Muscle of leg (tissue), 16 donors: ENCODE measurements at places on chromosomes 6 and 20. TPM values are rescaled to one million over a fixed set of nuclear protein-coding genes. Genes with fewer than 3 reads are reported as not detected.

DNA sequence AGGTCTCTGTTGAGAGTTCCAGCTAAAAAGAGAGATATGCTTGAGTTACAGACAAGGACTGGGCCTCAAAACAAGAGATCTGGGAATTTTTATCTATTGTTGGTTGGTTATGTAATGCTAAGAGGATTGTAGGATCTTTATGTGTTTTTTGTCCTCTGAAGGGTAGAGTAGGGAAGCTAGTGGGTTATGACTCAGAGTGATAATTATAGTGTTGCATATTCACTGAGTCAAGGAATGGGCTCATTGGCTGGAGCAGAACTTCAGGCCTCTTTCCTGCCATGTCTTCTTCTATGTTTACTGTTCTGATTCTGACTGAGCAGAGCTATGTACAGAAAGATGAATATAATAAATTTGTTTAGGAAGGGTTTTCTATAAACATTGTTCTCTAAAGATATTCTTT, 66.1 kb upstream of the NOX3 start:
- no peak overlapping the region for H3K27ac ChIP-seq
- no peak overlapping the region for H3K4me3 ChIP-seq
- H3K27me3 ChIP-seq, result no peaks in the 10 kb centered on the region

TRIM31 gene
- not detected for total RNA-seq

ADTRP gene
- total RNA-seq, result 0.22 TPM

DNA sequence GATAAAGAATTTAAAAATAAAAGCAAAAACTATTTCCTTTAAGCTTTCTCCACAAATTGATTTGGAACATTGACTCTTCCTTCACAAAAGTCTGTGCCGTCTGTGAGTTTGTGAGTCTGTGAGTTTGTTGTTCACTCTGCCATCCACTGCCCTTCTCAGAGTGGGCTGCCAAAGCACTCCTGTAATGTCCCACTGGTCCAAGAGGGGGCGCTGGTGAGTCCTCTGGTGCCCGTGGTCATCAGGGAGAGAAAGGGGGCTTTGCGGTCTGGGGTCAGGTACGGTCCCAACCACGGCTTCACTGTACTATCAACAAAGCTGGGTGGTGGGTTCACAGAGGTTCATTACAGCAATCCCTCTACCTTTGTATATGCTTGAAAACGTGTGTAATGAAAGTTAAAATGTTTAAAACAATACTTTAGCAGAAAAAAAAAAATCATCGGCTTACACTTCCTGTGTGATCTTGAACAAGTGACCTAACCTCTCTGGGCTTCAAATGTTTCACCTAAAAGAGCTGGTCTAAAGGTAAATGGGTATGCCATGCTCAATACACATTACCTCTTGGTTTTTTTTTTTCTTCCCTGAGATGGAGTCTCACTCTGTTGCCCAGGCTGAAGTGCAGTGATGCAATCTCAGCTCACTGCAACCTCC, 5.6 kb upstream of the ANKRD60 start:
- H3K4me3 ChIP-seq, result no peak overlapping the region
- H3K4me1 ChIP-seq, result no peaks in the 10 kb centered on the region
- H3K27ac ChIP-seq, result no peak overlapping the region
- peaks cover 10% of the 10 kb centered on the region for H3K27me3 ChIP-seq
- peaks cover 5% of the 10 kb centered on the region for H3K36me3 ChIP-seq

DNA sequence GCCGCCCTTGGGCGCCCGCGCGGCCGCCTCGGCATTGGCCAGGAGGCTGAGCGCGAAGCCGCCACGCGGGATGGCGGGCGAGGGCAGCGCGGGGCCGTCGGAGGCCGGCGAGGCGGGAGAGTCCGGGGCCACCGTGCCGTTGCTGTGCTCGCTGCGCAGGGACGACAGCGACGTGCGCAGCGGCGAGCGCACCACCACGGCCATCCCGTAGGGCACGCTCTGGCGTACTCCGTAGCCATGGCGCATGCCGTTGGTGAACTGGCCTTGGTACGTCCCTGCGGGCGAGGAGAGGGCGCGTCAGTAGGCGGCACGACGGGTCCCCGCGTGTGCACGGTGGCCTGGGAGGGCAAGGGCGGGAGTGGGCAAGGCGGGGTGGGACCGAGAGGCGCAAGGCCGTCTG, 26.9 kb downstream of the JPH2 start:
- no peak for DNase-seq
- H3K4me3 ChIP-seq, result no peak overlapping the region
- H3K27ac ChIP-seq, result no peak overlapping the region
- H3K27me3 ChIP-seq, result no peaks in the 10 kb centered on the region
- peaks cover 43% of the 10 kb centered on the region for H3K36me3 ChIP-seq
- peaks cover 8% of the 10 kb centered on the region for H3K4me1 ChIP-seq

COX4I2 gene
- 11.4 TPM for total RNA-seq

CDKAL1 gene
- 23.6 TPM for total RNA-seq

DNA sequence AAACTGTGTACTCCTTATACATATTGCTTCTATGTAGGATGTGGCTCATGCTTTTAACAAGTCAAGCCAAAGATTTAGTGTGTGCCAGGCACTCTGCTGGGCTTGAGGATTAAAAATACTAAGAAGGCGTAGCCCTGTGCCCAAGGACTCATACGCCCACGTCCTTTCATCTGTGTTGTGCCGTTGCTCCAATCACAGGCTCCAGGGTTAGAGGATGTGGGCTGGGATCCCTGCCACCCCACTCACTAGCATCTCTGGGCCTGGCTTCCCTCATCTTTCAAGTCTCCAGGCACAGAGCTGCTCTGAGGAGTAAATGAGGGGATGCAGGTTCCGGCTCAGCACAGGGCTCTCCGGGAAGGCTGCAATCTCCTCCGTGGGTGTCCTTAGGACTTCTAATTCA, 214.2 kb downstream of the SYNDIG1 start:
- no peak overlapping the region for H3K4me3 ChIP-seq
- no peaks in the 10 kb centered on the region for H3K4me1 ChIP-seq
- no peak overlapping the region for H3K27ac ChIP-seq
- DNase-seq, result no peak
- H3K27me3 ChIP-seq, result no peaks in the 10 kb centered on the region
- no peaks in the 10 kb centered on the region for H3K36me3 ChIP-seq

DNA sequence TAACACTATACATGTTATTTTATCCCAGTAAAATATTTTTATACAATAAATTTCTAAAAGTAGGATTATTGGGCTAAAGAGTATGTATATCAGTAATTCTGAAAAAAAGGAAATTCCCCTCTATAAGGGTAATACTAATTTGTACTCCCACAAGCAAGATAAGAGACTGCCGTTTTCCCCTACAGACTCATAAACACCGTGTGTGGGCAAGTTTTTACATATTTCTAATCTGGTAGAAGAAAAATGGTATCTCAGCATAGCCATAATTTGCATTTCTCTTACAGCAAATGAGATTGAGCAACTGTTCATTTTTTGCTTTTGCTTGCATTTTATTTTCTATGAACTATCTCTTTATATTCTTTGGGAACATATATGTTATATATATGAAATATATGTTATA, 26.0 kb upstream of the MYMX start:
- peaks cover 10% of the 10 kb centered on the region for H3K4me1 ChIP-seq
- no peak for DNase-seq
- no peak overlapping the region for H3K4me3 ChIP-seq
- no peak overlapping the region for H3K27ac ChIP-seq
- no peaks in the 10 kb centered on the region for H3K36me3 ChIP-seq

LPIN3 gene
- 2.0 TPM for total RNA-seq

DNA sequence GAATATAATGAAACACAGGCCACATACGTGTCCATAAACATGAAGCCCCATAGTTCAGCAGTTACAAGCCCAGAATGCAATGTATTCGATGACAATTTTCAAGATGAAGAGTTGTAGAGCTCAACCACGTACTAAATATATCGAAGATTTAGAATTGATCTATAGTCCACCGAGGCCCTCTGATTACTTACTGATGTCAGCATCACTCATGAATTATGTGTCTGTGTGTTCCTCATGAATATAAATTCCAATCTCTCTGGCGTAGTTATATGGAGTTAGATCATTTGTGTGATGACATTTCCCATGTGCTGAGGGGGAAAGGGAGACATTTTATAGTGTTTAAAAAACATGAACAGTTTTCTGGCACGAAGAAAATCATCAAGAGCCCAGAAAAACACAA, 97.5 kb downstream of the PFDN4 start:
- no peaks in the 10 kb centered on the region for H3K36me3 ChIP-seq
- peak; percentile 87 for DNase-seq
- no peak overlapping the region for H3K4me3 ChIP-seq
- peaks cover 3% of the 10 kb centered on the region for H3K4me1 ChIP-seq

DNA sequence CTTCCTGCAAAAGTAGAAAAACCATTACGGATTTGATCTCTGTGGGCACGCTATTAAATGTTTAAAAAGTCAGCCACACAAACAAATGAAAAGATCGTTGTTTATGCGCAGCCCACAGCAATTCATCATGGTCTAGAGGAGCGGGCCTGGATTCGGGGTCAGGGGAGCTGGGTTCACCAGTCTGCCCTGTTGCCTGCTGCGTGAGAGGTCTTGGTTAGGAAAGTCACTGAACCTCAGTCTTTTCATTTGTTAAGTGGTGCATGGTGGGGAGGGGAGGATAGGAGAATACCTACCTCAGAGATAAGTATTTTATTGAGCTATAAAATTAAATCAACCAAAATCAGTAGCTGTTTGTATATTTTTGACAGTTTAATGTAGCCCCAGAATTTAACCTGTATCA, 47.3 kb upstream of the FYN start:
- peaks cover 29% of the 10 kb centered on the region for H3K4me1 ChIP-seq
- no peak for DNase-seq
- no peak overlapping the region for H3K4me3 ChIP-seq
- H3K36me3 ChIP-seq, result no peaks in the 10 kb centered on the region

DNA sequence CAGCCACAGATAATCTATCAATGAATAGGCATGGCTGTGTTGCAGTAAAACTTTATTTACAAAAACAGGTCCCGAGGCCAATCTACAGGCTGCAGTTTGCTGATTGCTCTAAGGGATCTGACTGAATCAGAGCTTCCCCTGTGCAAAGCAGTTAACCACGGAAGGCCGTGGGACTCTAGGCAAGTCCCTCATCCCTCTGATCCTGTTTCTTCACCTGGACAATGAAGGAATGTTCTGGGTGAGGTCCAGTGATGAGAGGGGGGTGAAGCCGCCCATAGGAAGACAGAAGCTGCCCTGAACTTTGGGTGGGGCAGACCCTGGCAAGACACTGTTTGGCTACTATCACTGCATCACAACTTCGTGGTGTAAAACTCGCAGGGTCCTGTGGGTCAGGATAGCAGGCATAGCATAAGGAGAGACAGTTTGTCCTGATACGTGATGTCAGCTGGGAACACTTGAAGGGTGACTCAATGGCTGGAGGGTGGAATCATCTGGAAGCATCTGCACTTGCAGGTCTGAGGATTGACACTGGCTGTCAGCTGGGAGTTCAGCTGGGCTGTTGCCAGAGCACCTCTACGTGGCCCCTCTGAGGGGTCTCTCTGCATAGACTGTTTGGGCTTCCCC, 33.3 kb upstream of the TGM2 start:
- no peaks in the 10 kb centered on the region for H3K27me3 ChIP-seq
- DNase-seq, result no peak
- H3K4me3 ChIP-seq, result no peak overlapping the region
- no peaks in the 10 kb centered on the region for H3K36me3 ChIP-seq
- peaks cover 17% of the 10 kb centered on the region for H3K4me1 ChIP-seq

GRCh38 chr20:21832442-21833385, 127.2 kb downstream of the PAX1 start:
- no peaks in the 10 kb centered on the region for H3K4me1 ChIP-seq
- H3K36me3 ChIP-seq, result no peaks in the 10 kb centered on the region
- no peak overlapping the region for H3K4me3 ChIP-seq
- H3K27ac ChIP-seq, result peak overlapping the region; percentile 21
- peak; percentile 93 for DNase-seq

GRCh38 chr6:41201764-41202173, 820 bp upstream of the TREML2 start:
- no peaks in the 10 kb centered on the region for H3K36me3 ChIP-seq
- no peak overlapping the region for H3K27ac ChIP-seq
- no peak for DNase-seq
- no peaks in the 10 kb centered on the region for H3K4me1 ChIP-seq
- H3K27me3 ChIP-seq, result no peaks in the 10 kb centered on the region
- H3K4me3 ChIP-seq, result no peak overlapping the region

GRCh38 chr6:45813943-45814342, 201.7 kb downstream of the CLIC5 start:
- H3K27me3 ChIP-seq, result no peaks in the 10 kb centered on the region
- H3K36me3 ChIP-seq, result no peaks in the 10 kb centered on the region
- H3K27ac ChIP-seq, result no peak overlapping the region
- H3K4me1 ChIP-seq, result peaks cover 2% of the 10 kb centered on the region

DNA sequence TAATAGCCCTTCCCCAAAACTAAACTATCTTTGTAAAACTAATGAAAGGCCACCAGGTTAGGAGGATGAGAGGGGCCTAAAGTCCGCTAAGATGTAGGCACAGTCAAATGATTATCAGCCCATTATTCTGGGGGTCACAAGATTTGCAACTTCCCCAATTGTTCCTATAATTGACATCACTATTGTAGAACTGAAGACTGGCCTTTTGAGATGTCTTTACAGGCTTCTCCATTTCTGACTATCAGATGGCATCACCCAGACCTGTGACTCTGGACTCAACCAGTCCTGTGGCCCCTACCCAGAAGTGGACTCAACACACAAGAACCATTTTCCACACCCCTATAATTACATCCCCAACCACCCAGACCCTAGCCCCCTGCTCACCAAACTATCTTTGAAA, 61.5 kb upstream of the MAP7 start:
- no peak for DNase-seq
- no peak overlapping the region for H3K27ac ChIP-seq
- H3K27me3 ChIP-seq, result no peaks in the 10 kb centered on the region
- no peaks in the 10 kb centered on the region for H3K4me1 ChIP-seq
- no peaks in the 10 kb centered on the region for H3K36me3 ChIP-seq

PACRG gene
- 1.8 TPM for total RNA-seq

DNA sequence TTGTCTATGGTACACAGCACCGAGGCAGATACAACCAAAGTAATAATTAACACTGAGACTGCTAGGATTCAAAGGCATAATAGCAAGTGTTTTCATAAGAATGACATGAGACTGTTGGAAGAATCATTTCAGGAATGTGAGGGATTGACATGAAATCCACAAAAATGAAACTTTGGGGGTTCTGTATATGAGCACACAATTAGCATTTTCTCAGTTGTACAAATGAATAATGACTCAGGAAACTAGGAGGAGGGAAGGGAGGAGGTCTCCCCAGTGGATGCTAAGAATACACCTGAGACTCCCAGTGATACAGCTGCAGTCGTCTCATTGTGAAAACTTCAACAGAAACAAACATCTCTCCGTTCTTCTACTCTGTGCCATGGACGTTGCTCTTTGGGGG, 428.4 kb upstream of the PLCB4 start:
- no peaks in the 10 kb centered on the region for H3K4me1 ChIP-seq
- H3K4me3 ChIP-seq, result no peak overlapping the region
- no peak for DNase-seq
- no peaks in the 10 kb centered on the region for H3K36me3 ChIP-seq
- H3K27ac ChIP-seq, result no peak overlapping the region

- H3K36me3 ChIP-seq, result peaks cover 25% of the 10 kb centered on the region
- H3K4me1 ChIP-seq, result no peaks in the 10 kb centered on the region
- H3K4me3 ChIP-seq, result no peak overlapping the region
- H3K27ac ChIP-seq, result no peak overlapping the region
- DNase-seq, result no peak
These were observed 15.5 kb downstream of the EEF1E1 start for GRCh38 chr6:8086755-8087306.
